ENCODE measurements at places on chromosomes 12 and 14.
A peak's percentile ranks its signal among the peaks of the same experiment; 100 is the strongest.

DNA sequence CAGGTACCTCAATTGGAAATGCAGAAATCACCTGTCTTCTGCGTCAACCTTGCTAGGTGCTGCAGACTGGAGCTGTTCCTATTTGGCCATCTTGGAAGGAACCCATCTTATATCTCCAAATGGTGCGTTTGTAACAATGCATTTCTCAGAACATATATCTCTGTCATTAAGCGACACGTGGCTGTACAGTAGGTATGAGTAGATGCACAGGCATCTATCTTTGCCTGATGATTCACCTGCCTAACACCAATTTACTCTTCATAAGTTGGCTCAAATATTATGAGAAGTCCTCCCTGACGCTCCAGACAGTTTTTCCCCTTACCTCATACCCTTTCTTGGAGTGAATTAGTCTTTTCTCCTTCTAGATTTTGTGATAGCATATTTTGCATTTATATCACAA, 44.2 kb downstream of the GPR137C start:
- DNase-seq: no peak

DNA sequence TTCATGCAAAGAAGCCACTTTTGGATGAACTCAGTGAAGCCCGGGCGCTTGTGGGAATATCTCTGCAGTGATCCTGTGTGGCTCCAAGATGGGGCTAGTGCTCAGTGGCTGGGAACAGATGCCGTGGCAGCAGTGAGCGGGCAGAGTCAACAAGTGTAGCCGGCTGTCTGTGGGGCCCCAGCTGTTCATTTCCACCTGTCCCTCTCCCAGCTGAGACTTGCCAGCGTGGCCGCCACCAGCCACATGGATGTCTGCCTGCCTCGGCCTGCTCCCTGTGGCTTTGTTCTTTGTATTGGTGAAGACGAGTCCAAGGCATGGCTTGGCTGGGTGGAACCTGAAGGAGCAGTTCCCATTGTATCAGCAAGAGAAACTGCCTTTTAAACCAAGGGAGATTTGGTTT, 77.3 kb downstream of the NOS1 start:
- DNase-seq: no peak

- no peak for DNase-seq
Measured at GRCh38 chr12:108119126-108119973, 9.7 kb upstream of the WSCD2 start.

- no peak for DNase-seq
Measured at GRCh38 chr14:65296402-65296801, 116.1 kb upstream of the FUT8 start.

- DNase-seq: no peak
Measured at GRCh38 chr12:91239481-91239880, 56.9 kb upstream of the DCN start.

- peak; percentile 41 for DNase-seq
Measured at GRCh38 chr12:94207849-94208621, 59.7 kb downstream of the PLXNC1 start.

Data from CD4-positive, alpha-beta T cell treated with Interleukin-6 for 4 hours (primary cell).